ENCODE measurements at places on chromosomes 7 and 10.

GRCh38 chr7:26948617-26949118 lies 84.3 kb upstream of the SKAP2 start:
- no peak for DNase-seq

DNA sequence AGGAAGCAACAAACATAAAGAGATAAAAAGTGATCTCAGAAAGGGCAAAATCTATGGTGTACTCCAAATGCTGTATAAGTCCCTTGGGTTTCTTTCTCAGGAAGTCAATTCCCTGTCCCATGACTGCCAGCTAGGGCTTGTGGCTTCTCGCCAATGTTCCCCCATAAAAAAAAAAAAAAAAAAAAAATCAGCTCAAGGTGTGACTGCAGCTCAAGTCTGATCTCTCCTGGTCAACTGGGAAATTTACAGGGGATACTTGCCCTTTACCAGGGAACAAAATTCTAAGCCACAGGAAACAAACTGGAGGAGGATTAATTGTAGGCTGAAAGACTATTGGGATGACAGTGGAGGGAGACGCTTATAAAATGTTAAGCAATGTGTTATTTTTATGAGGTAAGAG lies 76.0 kb downstream of the PCGF5 start:
- DNase-seq: peak; percentile 38

GRCh38 chr10:117501460-117502035 lies 41.0 kb upstream of the EMX2 start:
- no peak for DNase-seq

DNA sequence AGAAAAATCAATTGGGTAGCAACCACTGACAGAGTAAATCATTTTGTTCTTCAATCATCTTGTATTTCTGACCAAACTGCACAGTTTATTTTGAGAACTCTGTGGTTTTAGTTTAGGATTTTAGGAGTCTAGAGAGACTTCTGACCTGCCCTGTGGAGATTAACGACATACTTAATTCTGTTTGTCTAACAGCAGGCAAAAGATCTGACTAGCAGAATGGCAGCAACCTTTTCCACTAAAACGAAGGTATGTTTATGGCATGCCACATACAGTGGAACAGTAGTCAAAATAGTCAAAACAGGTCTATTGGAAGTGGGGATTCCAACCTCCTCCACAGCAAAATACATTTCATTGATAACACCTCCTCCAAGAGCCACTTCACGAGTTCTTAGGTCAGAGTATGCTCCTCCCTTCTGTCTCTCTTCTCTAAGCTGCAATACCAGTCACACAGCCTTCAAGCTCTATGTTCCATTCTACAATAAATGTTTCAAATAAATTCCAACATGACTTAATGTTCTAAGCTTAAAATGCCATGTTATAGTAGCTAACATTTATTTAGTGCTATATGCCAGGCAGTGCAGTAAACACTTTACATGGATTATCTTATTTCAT lies 34.4 kb downstream of the NRCAM start:
- no peak for DNase-seq

- no peak for DNase-seq
Observed at GRCh38 chr10:30902621-30903396, 128.9 kb downstream of the ZNF438 start.

GRCh38 chr7:66699998-66700397 lies 40.5 kb upstream of the RABGEF1 start:
- no peak for DNase-seq

DNA sequence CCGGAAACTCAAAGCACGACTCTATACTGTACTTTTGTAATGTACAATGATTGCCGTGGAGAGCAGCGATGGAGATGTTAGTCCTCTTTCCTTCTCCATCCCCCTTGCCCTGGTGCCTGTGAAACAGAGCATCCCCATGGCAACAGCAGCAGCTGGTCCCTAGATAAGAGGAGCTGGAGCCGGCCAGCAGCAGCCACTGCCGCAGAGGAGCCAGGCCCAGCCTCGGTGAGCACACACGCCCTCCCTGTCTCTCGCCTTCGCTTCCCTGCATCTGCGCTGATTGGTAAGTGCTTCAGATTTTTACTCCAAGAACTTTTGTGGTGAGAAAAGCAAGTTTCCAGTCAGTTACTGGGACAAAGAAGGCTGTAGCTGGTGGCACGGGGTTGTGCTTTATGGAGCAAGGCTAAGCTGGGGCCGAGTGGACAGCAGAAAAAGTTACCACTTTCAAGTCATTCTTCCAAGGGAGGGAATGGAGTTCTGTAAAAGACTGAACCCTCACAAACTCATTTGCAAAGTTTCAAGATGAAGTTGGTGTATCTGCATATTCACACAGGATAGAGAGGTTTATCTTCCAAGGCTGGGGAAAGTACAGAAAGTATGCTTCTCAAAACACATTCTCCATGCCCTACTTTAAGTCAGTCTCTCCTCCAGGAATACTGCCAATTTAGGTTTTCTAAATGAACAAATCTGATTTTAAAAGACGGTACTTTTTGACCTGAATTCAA lies at the start of gene PPP1R17:
Gene PPP1R17, plus strand, starts transcription at position 192 of the 725 bp plus-strand sequence. CDS start 5,227 bp downstream, outside the sequence.
- DNase-seq: no peak

Data from Daoy (cell line).